ENCODE measurements at places on chromosomes 4 and X.

- DNase-seq, result no peak
Observed at GRCh38 chr4:185017964-185018772, at the start of gene HELT. Gene HELT, plus strand, starts transcription at chr4:185018490. Its CDS starts 439 bp downstream, at chr4:185018929.

DNA sequence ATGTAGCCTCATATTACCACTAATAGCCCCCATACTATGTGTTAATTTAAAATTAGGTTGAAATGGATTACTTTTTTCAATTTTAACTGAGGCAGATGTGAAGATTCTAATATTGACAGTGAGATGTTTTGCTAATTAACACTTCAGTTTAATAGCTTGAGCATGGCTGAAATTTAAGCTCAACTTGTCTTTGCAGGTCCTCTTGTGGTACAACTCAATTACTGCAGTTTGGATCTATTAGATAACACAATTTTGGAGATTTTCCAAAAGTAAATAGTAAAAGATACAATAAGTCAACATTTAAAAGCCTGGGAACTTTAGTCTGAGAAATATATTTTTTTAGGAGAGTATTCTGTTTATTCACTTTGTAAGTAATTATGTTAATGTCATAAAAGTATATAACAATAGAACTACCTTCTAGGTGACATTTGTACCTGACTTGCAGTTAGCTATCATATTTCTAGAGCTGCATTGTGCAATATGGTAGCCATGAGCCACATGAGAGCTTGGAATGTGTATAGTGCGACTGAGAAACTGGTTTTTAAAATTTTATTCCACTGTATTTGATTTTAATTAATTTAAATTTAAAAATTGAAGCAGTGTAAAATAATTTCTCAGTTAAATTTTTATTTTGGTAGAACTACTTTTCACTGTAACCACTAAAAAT lies 73.1 kb upstream of the FMR1 start:
- DNase-seq, result no peak

- no peak for DNase-seq
Observed at GRCh38 chrX:107766470-107767150, 9.0 kb downstream of the TSC22D3 start.

GRCh38 chr4:61220556-61220955 lies 20.4 kb downstream of the ADGRL3 start:
- no peak for DNase-seq

GRCh38 chr4:42149004-42149403 lies 3.5 kb downstream of the BEND4 start:
- no peak for DNase-seq

DNA sequence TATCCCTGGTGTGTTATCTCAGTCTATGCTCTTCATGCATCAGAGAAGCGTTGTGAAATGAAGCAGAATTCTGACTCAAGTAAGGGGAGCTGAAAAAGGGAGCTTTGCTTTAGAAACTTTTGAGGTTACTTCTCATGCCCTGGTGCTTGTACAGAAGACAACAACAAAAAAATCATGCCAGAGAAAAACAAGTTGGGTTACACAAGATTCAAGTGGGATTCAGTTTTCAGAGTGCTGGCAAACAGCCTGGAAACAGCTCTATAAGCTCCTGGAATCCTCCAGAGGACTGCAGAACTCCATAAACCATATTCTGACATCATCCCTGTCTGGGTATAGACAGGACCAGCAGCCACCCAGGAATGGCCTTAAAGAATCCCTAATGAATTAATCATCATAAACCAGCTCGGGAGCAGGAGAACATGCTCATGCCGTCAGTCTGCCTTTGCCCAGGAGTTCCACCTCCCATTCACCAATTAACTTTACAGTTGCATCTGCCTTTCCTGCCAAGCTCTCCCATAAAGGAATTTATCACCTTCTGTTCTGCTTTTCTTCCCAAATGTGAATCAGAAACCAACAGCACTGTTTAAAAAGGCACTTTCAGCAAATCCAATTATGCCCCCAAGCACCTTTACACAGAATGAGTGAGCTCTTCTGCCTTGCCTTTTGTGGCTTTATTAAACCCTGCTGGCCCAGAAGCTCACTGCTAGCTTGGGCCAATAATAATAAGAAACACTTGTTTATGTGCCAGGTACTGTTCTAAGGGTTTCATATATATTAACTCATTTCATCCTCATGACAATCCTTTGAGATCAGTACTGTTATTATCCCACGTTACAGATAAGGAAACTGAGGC lies 54.5 kb upstream of the FBXW7 start:
- DNase-seq, result no peak

DNA sequence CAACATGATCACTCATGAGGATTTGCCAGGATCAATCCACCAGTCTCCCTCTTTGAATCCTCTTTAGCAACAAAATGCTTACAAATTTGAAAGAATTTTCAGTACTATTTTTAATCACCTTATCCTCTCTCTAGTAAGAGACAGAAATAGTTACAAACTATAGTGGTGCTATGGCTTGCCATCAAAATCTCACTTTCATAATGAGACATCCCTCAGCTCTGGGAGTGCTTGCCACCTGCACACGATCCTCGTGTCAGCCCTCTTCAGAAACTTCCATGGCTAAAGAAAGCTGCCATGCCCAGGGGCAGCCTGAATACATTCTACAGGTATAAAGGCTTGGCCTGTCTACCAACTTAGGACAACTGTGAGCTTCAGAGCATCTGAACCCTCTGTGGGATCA lies 5.1 kb upstream of the DHX15 start:
- DNase-seq, result no peak

DNA sequence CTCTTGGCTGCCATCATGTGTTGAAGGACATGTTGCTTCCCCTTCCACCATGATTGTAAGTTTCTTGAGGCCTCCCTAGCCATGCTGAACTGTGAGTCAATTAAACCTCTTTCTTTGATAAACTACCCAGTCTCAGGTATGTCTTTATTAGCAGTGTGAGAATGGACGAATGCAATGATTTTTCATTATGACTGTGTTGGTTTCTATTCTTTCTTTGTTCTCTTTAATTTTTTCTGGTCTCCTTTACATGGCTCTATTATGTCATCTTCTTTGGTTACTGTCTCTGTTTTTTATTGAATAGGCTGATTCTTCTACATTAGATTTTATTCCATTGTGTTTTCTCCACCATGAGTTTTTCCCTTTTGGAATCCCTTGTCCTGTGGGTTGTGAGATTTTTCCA lies 840.6 kb downstream of the TRAM1L1 start:
- DNase-seq, result no peak

GRCh38 chr4:85837439-85837733 lies 362.4 kb downstream of the ARHGAP24 start:
- no peak for DNase-seq

DNA sequence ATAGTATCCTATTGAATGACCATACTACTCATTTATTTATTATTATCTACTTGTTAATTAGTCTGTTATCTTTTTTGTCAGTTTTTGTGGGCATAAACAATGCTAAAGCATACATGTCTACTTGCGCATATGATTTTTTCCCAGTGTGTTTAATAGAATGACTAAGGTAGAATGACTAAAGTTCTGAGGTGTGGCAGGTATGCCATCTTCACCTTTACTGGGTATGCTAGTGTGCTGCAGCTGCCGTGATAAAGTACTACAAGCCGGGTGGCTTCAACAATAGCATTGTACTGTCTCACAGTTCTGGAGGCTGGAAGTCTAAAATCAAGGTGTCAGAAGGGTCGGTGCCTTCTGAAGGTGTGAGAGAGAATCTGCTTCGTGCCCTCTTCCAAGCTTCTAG lies 19.2 kb downstream of the CD38 start:
- no peak for DNase-seq

- no peak for DNase-seq
Observed at GRCh38 chr4:183140911-183141320, 41.9 kb downstream of the WWC2 start.

- no peak for DNase-seq
Observed at GRCh38 chrX:69197690-69198089, 32.4 kb upstream of the PJA1 start.

All from CD4-positive, alpha-beta T cell treated with Interleukin-4 for 1 hour (primary cell).